ENCODE measurements at places on chromosomes 1 and 21.

GRCh38 chr1:232335261-232335660 lies 294.7 kb downstream of the SIPA1L2 start:
- no peak for DNase-seq

- no peak for DNase-seq
These were observed 103.3 kb downstream of the LACTBL1 start for GRCh38 chr1:22869325-22869724.

GRCh38 chr1:47351305-47351704 lies 17.7 kb downstream of the CMPK1 start:
- no peak for DNase-seq

- no peak for DNase-seq
These were observed 202.1 kb downstream of the KAZN start for GRCh38 chr1:14800500-14801076.

DNA sequence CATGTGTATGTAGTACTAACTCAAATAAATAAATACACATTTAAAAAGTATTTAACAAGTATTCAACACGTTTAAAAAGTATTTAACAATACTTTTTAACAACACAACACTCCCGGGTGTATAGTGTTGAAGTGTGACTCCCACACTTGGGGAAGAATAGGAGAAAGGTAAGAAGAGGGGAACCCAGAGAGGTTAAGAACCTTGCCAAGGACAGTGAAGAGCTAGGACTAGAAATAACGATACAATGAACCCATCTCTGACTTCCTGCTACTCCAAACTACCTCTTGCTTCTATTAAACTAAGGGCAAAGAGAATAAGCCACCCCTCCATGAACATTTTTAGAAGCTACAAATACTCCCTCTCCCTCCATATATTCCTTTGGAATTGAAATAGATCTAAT lies 1.7 kb upstream of the GFI1 start:
- DNase-seq = no peak

All from stimulated activated CD4-positive, alpha-beta T cell treated with anti-CD3 and anti-CD28 coated beads, Interleukin-15, amount 100 ng/mL, for 48 hours (primary cell).